ENCODE measurements at places on chromosomes 13 and 19.

- DNase-seq = no peak
Measured at GRCh38 chr13:25291691-25292090, 4.4 kb upstream of the MTMR6 start.

- no peak for DNase-seq
Measured at GRCh38 chr13:113918981-113919701, 54.7 kb downstream of the C13orf46 start.

- no peak for DNase-seq
Measured at GRCh38 chr13:92379371-92379770, 847.2 kb upstream of the GPC6 start.

DNA sequence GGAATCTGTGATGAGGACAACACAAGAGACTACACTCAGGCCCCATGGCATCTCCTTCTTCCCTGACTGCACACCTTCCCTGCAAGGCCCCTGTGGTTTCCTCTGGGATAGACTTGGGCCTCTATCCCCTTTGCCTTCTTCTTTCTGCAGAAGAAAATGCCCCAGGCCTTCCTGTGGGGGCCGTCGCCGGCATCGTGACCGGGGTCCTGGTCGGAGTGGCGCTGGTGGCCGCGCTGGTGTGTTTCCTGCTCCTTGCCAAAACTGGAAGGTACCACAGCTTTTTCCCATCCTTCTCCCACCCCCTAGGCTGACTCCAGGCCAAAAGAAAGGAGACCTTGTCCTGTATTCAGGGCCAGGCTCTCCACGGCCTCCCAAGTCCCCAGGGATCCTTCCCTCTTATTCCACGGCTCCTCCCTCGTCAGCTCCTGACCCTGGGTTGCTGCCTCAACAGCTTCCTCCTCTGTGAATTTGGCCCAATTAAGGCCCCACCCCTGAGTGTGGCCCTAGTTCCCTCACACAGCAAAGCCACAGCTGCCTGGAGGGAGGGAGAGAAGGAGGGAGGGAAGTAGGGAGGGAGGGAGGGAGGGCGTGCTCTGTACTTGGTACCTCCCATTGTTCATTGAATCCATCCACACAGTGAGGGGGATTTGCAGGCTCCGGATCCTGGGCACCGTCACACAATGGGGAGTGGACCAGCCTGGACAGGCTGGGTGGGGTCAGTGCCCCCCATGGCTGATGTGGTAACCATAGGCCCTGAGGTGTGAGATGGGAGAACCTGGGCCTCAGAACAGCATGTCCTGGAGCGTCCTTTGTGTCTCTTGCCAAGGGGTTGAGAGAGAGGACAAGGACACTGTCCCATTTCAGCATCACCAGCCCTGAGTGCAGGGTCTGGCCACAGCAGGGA lies 12.5 kb downstream of the CEACAM3 start:
- DNase-seq = no peak

- DNase-seq = no peak
Measured at GRCh38 chr13:100977841-100978240, 303.2 kb upstream of the TMTC4 start.

DNA sequence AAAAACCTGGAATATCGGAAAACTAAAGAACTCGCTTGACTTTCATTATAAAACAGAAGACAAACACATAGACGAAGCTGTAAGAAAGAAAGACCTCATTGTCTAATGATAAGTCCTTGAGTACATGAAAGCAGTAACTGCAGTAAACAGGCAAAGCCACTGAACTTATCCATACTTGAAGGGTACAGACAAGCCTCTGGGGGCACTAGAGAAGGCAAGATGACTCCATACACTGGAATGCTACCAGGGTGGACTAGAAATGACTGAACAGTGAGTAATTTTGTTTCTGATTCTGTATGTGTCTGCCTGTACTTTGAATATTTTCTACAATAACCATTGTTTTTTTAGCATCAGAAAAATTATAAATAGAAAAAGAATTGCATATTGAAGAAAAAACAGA lies 507.9 kb downstream of the UQCRFS1 start:
- DNase-seq = peak; percentile 53
